ENCODE measurements at places on chromosomes 3 and 15. TPM values are rescaled to one million over a fixed set of nuclear protein-coding genes. Genes with fewer than 3 reads are reported as not detected.

DNA sequence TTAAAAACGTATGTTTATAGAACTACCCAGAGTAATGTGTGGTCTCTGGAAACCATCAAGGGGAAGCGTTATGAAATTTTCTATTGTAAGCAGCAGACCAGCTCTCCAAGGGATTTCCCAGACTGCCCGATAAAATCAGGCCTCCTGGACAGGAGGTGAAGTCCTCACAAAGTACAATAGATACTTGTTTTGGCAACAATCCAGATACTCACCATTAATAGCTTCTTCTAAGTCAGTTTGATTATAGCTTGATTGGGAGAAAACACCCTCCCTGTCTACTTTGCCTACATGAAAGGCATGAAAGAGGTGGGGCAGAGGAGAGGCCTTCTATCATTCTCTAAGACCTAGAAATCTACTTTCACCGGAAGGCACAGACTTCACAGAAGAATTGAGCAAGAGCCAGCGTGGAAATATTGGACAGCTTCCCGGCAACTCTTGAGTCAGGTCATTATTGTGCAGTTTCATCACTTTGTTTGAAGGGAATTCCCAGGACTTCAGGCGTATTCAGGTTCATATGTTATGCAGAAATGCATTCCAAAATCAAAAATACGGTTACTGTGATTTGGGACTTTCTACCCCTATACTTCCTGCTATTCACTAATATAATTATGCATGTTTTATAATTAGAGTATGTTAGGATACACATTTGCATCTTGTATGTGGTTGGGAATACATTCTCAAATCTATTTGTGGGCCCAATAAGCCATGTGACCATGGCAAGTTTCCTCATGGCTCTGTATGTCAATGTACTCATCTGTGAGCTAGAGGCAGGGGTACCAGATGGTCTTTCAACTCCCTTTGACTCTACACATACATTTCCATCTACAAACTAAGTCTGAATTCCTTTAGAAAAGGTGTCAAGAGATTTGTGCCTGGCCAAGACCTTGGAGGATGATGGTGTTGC lies 103.5 kb downstream of the CD47 start:
- no peak for DNase-seq

DNA sequence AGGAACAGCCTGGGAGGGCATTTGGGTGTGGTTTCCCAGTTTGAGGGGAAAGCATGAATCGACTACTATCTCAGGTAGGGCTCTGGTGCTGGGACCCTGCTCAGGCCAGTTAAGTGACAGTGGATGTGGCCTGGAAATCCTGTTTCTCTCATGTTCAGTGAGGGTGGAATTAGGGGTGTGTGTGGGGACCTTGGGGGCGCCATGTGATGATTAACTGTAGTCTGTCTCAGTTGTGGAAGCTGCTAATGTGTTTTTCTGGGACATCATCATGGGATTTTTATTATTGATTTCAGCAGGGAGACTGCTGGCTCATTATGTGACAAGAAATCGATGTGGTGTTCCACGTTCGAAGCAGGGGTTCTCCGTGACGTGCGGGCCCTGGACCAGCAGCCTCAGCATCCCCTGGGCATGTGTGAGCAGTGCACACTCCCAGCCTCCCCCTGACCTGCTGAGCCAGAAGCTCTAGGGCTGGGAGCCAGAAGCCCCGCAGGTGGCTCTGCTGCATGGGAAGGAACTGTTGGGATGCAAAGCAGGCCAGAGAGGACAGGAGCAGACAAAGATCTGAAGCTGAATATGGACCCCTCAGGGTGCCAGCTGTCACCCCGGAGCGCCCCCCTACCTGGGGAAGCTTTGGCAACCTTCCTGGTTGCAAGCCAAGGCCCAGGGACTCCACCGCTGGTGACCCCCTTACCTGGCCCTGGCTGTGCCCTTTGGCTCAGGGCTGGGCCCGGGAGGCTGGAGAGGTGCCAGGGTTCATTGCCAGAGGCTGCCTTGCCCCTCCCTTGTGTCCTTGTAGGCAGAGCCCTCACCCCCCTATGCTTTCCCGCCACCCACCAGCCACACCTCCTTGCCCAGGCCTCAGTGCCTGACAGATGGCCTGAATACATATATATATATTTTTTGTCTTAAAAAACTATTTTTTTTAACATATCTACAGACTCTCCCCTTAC lies 149.8 kb downstream of the APBA2 start:
- peak; percentile 84 for DNase-seq

GRCh38 chr3:71269906-71270305 lies 313.6 kb downstream of the FOXP1 start:
- DNase-seq = no peak

DNA sequence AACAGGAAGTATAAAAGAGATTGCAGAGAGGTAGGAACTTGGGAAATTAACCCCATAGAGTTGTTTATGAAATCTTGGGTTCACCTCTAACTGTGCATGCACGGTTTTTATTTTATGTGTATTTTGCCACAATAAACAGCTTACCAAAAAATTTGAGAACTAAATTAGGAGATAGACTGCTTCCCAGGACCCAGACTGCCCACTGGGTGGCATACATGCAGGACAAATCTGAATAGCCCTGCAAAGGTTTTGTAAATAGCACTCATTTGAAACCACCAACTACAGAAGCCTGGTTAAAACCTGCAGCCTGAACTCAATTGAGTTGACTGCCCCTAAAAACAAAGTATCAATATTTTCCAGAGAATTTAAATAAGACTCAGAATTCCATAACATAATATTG lies 96.4 kb upstream of the SLCO2A1 start:
- DNase-seq = no peak

DNA sequence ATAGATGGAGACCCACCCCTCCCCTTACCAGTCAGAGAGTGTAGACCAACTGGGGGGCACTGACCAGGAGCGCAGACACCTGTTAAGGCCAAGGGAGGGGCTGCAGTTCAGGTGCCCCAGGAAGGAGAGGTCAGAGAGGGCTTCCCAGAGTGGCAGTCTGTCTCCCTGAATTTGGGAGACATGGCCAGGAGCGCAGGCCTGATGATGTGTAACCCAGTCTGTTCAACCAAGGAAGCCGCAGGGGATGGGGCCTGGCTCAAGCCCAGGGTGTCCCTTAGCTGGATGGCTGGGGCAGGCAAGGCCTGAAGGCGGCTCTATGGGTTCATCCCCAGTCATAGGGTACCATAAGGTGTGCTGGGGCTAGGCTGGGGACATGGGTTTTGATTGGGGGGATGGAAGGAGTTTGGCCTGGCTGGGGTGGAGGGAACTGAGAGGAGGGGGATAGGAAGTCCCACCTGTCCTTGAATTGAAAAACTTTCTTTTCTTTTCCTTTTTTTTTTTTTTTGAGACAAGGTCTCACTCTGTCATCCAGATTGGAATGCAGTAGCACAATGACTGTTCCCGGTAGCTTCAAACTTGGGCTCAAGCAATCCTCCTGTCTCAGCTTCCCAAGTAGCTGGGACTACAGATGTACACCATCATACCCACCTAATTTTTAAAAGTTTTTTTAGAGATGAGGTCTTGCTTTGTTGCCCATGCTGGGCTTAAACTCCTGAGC lies 75.7 kb downstream of the SMAD6 start:
- no peak for DNase-seq

DNA sequence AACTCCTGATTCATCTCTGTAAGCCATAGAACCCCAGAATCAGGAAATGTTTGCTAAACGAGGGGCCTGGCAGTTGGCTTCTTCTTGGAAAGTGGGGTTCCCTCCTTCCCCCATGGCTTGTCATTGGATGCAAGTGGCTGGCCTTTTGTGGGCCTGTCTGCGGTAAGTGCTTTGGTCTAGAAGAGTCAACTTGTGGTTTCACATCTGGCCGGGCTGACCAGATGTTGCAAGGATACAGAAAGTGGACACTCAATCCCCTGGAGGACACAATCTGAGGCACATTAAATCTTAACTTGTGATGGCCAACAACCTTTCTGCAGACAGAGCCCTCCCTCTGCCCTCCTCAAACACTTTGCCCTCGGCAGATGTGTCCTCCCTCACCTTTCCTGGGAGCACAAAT lies 1.1 kb downstream of the FAH start:
- DNase-seq = no peak

DNA sequence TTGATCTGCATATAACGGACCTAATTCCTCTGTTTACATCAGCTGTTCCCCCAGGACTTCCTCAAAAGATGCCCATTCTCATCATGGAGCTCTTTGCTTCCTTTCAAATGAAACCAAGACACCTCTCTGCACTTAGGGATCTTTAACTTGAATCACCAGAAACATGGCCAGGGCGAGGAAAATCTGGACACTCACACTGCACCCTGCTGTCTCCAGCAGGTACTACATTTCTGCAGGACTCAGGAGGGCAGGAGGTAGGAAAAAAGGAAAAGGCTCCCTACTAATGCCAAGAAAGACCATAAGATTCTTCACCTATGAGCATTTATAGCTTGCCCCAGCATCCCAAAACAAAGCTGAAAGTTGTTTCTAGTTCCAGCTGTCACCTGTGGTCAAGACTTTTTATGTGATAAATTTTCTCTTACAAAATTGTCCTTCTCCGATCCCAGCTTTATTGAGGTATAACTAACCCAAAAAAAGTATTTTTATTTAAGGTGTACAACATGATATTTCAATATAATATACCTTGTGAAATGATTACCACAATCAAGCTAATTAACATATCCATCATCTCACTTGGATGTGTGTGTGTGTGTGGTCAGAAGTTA lies 87.3 kb upstream of the C15orf61 start:
- peak; percentile 35 for DNase-seq

DNA sequence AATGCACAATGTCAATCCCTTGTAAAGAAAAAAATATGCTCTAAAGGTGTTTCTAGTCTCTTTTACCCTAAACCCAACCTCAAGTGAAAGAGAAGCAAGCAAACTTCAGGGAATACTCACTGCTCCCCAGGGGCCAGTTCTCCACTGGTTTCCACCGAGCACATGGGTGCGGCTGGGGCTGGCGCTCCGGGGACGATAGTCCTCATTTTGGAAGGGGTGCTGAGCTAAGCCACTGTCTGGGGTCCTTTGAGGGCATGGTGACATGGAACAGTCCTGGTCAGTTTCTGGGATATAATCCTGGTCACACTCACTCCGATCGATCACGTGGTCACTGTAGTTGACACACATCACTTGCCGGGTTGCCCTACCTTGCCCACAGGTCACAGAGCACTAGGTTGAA lies 86.0 kb downstream of the ADAMTS9 start:
- DNase-seq = no peak

C3orf20 gene
- total RNA-seq = not detected

FAN1 gene
- total RNA-seq = 13.6 TPM
